ENCODE measurements at places on chromosomes 1 and 21.

- H3K27ac ChIP-seq, result no peak overlapping the region
- H3K4me3 ChIP-seq, result no peak overlapping the region
- H3K27me3 ChIP-seq, result no peaks in the 10 kb centered on the region
- H3K4me1 ChIP-seq, result no peaks in the 10 kb centered on the region
- H3K36me3 ChIP-seq, result no peaks in the 10 kb centered on the region
Observed at GRCh38 chr21:35179990-35180540, 131.0 kb upstream of the RUNX1 start.

DNA sequence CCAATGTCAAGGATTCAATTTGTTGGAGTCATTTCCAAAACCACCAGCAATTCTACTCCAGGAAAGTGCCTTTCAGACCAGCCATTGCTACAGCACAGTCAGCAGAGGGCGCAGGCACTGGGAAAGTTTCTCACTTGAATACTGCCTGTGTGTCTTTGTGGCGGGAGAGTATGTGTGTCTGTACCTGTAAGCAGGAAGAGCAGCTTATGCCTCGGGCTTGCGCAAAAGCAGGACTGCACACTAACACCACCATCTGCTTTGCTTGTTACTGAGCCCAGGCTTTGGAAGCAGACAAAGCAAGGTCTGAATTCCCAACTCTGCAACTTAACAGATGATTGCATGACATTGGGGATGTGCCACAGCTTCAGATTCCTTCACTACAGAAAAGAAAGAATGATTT, 7.0 kb upstream of the CTSE start:
- no peak overlapping the region for H3K27ac ChIP-seq
- no peaks in the 10 kb centered on the region for H3K27me3 ChIP-seq
- H3K4me3 ChIP-seq, result no peak overlapping the region
- H3K36me3 ChIP-seq, result no peaks in the 10 kb centered on the region
- DNase-seq, result peak; percentile 56

- no peak overlapping the region for H3K4me3 ChIP-seq
- H3K4me1 ChIP-seq, result peaks cover 35% of the 10 kb centered on the region
- peaks cover 52% of the 10 kb centered on the region for H3K27me3 ChIP-seq
- DNase-seq, result no peak
Observed at GRCh38 chr1:29121936-29122681, 1.6 kb downstream of the TMEM200B start.

DNA sequence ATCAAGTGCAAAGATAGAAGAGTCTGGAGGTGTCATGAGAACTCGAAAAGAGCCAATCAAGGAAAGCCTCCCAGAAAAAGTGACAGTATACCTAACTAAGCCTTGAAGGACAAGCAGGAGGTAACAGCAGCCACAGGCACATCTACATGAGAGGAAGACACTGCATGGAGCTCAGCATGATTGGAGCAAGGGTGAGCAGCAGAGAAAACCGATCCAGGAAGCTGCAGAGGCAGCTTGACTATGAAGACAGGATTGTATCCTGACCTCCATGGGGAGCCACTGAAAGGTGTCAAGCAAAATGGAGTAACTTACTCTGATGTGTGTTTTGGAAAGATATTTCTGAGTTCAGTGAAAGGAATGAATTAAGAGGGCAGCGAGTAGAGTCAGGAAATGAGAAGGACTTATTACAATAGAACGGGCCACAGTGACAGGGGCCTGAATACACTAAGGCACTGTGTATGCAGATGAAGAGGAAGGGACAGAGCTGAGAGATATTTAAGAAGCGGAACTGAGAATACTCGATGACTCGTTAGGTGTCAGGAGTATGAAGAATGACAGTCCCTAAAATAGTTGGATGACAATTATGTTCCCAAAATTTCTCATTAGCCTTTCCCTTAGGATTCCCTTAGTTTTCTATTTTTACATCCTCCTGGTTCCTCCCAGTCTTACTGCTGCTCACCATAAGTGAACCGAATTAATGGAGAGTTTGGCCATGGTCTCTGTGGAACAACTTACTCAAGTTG, 139.3 kb upstream of the NFIA start:
- DNase-seq, result peak; percentile 52
- H3K36me3 ChIP-seq, result no peaks in the 10 kb centered on the region
- H3K27me3 ChIP-seq, result no peaks in the 10 kb centered on the region
- H3K4me3 ChIP-seq, result no peak overlapping the region
- peaks cover 5% of the 10 kb centered on the region for H3K4me1 ChIP-seq
- peak overlapping the region; percentile 43 for H3K27ac ChIP-seq

DNA sequence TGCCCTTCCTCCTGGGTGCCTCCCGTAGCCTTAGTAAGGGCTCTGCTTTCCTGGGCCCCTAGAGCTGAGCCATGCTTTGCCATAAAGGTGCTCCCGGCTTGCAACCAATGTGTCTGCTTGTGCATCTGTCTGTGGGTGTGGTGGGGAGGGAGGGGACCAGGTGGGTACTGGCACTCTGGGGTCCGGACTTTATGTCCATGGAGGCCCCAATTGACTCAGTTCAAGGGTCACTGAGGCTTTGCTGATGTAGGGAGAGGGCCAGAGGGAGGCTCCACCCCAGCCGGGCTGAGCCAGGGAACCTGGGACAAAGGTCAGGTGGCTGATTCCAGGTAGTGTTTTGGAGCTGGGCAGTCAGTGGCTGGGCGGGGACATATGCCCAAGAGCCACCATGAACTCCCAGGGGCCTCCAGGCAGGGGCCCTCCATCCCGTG, 15.0 kb downstream of the TNFRSF25 start:
- H3K36me3 ChIP-seq, result no peaks in the 10 kb centered on the region
- no peak overlapping the region for H3K27ac ChIP-seq
- H3K4me3 ChIP-seq, result no peak overlapping the region
- no peak for DNase-seq

- H3K4me1 ChIP-seq, result peaks cover 8% of the 10 kb centered on the region
- no peaks in the 10 kb centered on the region for H3K36me3 ChIP-seq
- no peak overlapping the region for H3K27ac ChIP-seq
- DNase-seq, result no peak
Observed at GRCh38 chr1:90850181-90850897, 133.2 kb upstream of the BARHL2 start.

DNA sequence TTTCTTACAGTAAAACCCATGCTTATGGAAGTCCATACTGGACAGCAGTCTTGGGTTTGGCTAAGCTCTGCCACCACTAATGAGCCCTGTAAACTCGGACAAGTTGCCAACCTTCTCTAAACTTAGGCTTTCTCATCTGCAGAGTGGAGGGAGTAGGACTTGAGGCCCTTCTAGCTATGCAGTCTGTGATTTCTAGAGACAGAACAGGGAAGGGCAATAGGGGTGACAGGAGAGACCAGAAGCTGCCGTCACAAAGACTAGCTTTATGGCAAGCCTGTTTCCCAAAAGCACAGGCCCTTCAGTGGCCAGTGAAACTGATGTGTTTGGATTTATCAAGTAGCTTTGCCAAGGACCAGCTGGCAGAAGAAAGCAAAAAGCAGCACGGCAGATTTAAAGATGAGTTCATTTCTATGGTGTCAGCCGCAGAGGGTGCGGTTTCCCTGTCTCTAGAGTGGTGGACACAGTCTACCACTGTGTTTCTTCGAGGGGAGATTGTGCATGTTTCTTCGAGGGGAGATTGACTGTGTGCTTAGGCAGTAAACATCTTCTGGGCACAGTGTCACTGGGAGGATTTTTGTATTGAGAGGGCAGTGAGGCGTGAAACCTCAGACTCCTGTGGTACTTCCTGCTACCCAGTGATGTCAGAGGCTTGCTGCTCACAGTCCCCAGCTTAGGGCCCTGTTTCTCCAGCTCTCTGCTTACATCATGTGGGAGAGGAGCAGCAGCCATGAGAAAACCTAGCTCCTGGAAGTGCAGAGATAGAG, 119.0 kb downstream of the ROR1 start:
- DNase-seq, result no peak
- no peak overlapping the region for H3K4me3 ChIP-seq
- no peaks in the 10 kb centered on the region for H3K36me3 ChIP-seq
- no peak overlapping the region for H3K27ac ChIP-seq

- no peaks in the 10 kb centered on the region for H3K27me3 ChIP-seq
- H3K27ac ChIP-seq, result no peak overlapping the region
- DNase-seq, result no peak
Observed at GRCh38 chr1:93776728-93777127, 95.1 kb upstream of the BCAR3 start.

- H3K4me3 ChIP-seq, result no peak overlapping the region
- H3K4me1 ChIP-seq, result peaks cover 4% of the 10 kb centered on the region
- H3K27me3 ChIP-seq, result no peaks in the 10 kb centered on the region
- peak; percentile 57 for DNase-seq
- no peak overlapping the region for H3K27ac ChIP-seq
Observed at GRCh38 chr1:62676611-62677356, 11.4 kb downstream of the DOCK7 start.

DNA sequence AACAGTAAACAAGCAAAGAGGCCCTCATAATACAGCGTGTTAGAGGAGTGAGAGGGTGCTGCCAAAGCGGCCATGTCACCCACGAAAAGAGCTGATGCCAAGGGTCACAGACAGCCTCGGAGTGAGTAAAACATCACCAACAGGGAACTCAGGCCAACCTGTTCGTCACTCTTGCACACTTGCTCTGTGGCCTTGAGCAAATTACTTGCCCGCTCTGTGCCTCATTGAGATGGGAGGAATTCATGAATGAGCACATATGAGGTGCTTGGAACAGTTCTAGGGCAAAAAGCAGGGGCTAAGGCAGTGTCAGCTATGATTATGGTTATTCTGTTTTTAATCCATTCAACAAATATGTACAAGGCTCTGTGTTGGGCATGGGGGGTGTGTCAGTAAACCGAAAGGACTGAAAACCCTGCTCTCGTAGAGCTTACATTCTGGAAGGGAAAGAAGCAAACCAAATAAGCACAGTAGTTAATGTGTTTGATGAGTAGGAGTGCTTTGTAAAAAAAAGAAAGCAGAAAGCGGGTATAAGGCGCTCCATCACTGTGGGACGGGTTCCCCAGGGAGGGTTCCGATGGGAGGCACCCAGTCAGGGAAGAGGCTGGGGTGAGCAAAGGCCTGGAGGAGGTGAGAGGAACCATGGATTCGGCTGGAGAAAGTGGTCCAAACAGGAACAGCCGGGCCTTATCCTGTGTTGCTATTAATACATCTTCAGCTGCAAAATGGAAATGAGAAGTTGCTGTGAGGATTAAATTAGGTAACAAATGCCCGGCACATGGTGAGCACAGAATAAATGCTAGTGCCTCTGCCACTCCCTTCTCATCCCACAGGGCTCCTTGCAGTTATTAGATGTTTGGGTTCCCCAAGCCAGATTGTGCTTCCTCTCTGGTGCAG, 39.5 kb upstream of the RD3 start:
- no peaks in the 10 kb centered on the region for H3K27me3 ChIP-seq
- H3K4me1 ChIP-seq, result peaks cover 3% of the 10 kb centered on the region
- no peak overlapping the region for H3K4me3 ChIP-seq
- no peaks in the 10 kb centered on the region for H3K36me3 ChIP-seq

DNA sequence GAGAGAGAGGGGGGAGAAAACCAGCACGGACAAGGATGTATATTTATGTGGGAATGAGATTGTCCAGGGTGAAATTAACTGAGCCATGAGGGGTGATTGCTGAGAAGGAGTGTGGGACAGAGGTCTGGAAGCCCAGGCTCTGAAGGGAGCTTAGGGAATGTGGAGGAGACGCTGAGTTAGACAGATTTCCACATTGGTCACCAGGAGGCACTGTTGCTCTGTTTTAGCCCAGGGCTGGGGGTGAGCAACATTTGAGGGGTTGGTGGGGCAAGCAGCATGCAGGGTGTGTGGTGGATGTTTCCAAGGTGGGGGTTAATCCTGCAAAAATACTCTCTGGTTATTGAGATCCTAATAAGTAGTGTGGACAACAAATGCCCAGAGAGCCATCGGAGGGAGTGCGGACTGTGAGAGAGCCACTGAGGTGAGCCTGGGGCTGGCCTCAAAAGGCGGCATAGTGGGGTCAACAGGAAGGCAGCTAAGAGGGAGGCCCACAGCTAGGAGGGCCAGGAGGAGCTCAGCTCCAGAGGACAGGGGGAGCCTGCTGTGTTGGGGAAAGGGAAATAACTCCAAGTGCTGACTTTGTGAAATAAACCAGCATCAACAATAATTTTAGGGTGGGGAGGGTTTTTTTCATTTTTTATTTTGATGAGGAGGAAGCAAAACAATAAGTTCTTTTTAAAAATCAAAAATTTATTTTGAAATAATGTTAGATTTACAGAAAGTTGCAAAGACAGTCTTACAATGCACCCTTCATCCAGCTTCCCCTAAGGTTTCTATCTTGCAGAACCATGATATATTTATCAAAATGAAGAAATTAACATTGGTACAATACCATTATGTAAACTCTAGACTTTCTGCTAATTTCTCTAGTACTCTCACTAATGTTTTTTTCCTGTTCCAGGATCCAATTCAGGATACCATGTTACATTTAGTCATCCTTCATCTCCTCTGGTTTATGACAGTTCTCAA, 82.8 kb upstream of the CD34 start:
- H3K27me3 ChIP-seq, result no peaks in the 10 kb centered on the region
- no peak overlapping the region for H3K4me3 ChIP-seq
- no peak for DNase-seq
- no peak overlapping the region for H3K27ac ChIP-seq
- no peaks in the 10 kb centered on the region for H3K36me3 ChIP-seq
